ENCODE measurements at places on chromosomes 4 and X.

GRCh38 chr4:45199736-45200135 lies 473.4 kb upstream of the GNPDA2 start:
- DNase-seq = no peak

GRCh38 chr4:38281371-38282071 lies 321.3 kb downstream of the PTTG2 start:
- DNase-seq = no peak

- no peak for DNase-seq
Observed at GRCh38 chr4:84319124-84319523, 180.0 kb downstream of the NKX6-1 start.

DNA sequence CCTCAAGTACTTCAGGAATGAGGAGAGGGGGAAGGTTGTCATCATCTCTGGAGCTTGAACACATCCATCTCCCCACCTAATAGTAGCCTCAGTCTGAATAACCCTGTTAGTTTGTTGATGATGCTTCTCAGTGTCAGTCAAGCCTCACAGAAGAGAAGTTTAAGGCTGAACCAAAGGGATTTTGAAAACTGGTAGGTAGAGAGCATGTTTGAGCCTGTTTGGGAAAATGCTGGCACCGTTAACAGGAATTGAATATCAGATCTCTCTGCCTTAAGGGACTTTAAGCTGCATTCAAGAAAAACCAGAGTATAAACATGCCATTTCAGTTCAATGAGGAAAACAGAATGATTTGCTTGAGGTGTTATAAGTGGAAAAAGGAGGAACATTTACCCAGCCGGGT lies 73.1 kb downstream of the MAPK10 start:
- no peak for DNase-seq

GRCh38 chr4:95107635-95108034 lies 349.9 kb downstream of the BMPR1B start:
- DNase-seq = no peak

GRCh38 chrX:107450823-107451509 lies 1.5 kb downstream of the FRMPD3 start:
- no peak for DNase-seq

- DNase-seq = no peak
Observed at GRCh38 chr4:118962540-118962939, 73.9 kb downstream of the SYNPO2 start.

GRCh38 chr4:81827577-81828202 lies 356.0 kb upstream of the RASGEF1B start:
- DNase-seq = no peak
